ENCODE measurements at places on chromosomes 13 and 19. TPM values are rescaled to one million over a fixed set of nuclear protein-coding genes. Genes with fewer than 3 reads are reported as not detected.

The MBD3L3 gene
- not detected for total RNA-seq

The SERTM1 gene
- total RNA-seq = not detected

The ITGBL1 gene
- 1.6 TPM for total RNA-seq

The KRTDAP gene
- total RNA-seq = not detected

The SULT2B1 gene
- total RNA-seq = not detected

All from right lobe of liver (tissue), 6 donors.